ENCODE measurements at places on chromosomes 2 and 18.
A peak's percentile ranks its signal among the peaks of the same experiment; 100 is the strongest.

DNA sequence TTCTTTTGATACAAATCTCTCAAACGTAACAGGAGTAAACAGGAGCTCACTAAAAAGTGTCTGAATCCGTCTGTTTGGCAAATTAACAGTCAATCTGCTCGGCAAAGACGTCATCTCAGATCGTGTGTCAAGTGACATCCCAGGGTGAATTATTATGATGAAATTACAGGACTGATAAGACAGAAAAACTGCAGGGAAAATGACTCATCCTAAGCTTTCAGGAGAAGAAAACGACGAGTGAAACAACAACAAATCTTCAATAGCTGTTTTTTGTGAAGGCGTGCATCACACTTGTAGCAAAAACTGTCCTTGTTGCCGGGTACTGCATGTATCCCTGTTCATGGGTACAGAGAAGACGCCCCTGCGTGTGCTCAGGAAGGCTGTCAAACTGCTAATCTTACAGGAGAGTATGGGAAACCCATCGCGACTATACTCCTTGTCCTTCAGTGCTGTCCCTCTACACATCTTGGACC lies 24.9 kb downstream of the EPB41L3 start:
- no peak for DNase-seq

- DNase-seq, result peak; percentile 43
Observed at GRCh38 chr2:98078701-98079100, 8.3 kb upstream of the VWA3B start.

DNA sequence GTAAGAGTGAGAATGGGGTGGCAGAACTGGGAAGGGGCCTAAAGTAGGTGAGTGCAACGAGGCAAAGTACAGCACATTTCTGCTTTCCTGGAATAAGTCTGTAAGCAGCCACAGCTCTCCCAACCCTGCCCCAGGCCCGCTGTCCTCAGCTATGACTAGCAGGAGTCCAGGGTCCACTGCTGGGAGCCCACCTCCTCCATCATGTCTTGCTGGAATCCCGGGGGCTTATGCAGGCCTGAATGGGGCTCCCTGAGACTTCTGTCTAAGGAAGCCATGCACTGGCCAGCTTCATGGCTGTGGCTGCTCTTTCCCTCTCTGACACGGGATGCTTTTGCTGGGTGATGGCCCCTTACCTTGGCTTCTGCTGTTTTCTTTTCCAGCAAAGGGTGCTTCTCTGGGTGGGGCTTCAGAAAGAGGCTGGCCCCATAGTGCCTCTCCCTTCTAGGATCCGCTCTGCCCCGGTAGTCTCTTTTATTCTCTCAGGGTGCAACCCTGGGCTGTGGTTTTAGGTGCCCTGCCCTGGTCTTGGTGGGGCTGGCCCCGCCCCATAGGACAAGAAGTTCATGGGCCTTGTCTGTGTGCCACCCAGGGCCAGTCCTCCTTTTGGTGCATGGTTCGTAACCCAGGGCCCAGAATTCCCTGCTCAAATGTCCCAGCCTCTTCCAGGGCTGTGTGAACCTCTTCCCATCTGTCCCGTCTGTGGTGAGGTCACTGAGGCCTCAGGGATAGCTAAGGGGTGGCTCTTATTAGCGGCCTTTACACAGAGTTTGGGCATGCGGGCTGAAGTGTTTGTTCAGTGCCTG lies 33.8 kb upstream of the POLE4 start:
- no peak for DNase-seq

DNA sequence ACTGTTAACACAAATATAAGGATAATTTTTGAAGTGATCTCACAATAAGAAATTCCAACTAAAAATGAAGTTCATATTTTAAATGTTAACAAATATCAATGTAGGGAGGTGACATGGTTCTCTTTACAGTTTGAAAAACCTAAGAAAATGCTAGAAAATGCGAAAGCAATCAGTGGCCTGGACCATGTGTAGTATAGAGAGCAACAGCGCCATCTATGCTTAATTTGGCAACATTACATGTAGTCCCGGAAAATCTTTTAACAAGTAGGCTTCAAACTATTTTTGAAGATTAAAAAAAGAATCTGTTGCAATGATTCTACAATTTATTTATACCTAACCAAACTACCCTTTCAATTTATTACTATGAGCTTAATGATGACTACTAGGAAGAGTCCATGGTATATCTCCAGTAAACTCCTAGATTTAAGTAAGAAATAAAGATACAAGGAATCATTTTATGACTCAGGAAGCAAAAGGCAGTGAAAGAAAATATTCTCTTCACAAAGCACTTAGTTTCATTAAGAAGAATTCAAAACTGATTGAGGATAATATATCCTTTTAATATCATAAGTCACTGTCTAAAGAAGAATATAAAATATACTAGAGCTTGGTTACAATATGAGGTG lies 33.3 kb downstream of the NDUFA10 start:
- peak; percentile 61 for DNase-seq

DNA sequence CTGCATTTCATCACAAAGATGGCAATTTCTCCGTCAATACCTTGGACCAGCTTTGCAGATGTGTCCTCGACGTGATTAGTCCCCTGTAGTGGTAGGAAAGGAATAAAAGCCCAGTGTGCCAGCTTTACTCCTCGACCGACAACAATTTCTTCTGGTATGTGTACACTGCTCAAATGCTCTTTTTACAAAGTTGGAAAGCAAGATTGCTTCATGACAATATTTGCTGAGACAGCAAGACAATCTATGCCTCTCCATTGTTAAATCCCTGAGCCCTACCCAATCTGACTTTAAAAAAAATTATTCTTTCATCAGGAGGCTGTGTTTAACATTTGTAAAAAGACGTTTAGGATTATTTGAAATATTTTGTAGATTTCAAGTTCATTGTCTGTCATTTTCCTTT lies 27.6 kb upstream of the ZEB2 start:
- no peak for DNase-seq

DNA sequence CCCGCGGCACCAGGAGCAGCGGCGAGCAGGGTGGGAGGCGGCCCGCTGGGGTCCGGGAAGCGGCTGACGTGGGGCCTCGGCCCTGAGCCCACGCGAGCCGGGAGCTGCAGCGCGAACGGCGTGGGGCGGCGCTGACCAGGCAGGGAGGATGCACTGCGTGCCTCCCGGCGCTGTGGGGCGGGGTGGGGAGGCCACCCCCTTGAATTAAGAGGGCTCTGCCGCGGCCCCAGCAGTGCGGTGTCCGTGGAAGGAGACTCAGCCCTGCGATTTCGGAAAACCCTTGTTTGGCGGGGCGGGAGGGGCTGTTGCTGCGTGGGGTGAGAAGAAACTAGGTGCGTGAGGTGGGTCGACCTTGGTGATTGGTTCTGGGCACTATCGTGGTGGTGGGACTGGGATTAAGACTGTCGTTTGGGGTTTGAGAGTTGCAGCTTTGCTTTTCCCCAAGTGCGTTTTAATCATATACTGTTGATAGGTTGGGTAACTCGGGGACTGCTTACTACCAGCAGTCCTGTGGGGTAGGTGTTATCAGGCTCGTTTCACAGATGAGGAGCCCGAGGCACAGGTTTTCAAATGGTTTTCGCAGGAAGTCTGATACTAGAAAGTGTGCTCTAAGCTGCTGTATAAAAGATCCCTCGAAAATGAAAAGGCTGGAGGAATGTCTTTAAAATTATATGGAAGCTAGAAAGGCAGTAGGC lies 722 bp downstream of the ACSL3 start:
- DNase-seq, result peak; percentile 49

GRCh38 chr18:67134911-67135310 lies 381.6 kb downstream of the DSEL start:
- DNase-seq, result no peak

- DNase-seq, result no peak
Observed at GRCh38 chr18:24894880-24895279, 434.4 kb downstream of the HRH4 start.

- no peak for DNase-seq
Observed at GRCh38 chr18:46859855-46860254, 57.5 kb downstream of the PIAS2 start.

DNA sequence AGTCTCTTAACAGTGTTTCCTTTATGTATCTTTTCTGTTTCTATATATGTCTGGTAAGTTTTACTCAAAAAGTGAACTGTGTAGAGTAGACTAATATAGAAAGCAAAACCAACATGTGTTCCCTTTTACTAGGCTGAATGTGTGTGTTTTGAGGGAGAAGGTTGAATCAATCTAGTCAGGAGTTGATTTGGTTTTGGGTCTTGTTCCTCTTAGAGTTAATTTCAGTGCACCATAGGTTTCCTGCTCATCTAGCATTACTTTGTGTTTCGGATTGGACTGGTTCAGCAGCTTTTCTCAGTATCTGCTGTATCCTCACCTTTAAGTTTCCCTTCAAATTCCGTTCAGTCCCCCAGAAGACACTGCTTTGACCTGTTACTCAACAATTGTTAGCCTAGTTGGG lies 52.0 kb upstream of the TRIM43 start:
- peak; percentile 35 for DNase-seq

DNA sequence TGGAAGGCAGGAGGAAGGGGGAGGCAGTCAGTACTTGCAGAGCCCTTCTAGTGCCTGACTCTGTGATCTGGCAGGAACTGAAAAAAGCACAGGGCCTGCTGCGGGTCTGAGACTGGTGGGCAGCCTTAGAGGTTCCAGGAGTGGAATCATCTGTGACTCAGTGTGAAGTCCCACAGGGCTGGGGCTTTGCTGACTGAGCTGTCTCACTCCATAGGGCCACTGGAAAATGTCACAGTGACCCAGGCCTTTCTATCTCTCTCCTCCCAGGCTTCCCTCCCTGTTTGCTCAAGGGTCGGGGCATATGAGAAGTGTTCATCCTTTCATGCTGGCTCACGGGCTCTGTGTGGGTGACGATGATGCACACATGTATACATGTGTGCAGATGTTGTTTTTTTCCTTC lies 47.1 kb upstream of the ZFP36L2 start:
- DNase-seq, result peak; percentile 62

All from inflammatory macrophage treated with lipopolysaccharide for 4 hours (primary cell).